Type B pancreatic cell (in vitro differentiated cells): ENCODE measurements at places on chromosomes 1 and 21. TPM values are rescaled to one million over a fixed set of nuclear protein-coding genes. Genes with fewer than 3 reads are reported as not detected.

DNA sequence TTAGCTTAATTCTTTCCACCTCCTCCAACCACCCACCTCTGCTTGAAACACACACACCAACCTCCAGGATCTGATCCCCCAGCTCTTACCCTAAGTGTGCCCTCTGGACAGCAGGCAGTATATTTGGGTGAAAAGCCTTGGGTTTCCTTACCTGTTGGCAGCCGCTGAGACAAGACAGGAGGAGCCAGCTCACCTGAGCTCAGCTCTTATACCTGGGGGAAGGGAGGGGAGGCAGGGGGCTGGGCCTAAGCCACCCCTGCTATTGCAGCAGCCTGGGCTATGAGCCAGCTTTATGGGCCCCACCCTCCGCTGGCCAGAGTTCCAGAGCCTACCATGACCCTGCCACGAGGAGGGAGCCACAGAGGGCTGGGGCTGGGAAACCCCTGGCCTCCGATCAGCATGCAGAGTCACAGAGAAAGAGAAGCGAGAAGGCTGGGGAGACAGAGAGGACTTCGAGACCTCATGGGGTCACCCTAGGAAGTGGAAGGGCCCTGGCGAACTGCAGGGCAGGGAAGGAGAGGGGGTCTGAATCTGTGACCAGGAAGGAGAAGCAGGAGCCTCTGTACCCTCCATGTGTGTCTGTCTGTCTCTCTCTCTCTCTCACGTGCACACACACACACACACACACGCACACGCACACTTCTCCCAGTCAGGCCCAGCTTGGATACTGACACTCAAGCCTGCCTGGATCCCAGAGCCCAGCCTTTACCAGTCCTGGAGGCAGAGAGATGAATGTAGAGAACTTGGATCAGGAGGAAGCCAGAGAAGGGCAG, at the start of gene S100A14:
Gene S100A14, minus strand, starts transcription at position 182 of the 773 bp plus-strand sequence. CDS start 467 bp downstream, outside the sequence.
- no peaks in the 10 kb centered on the region for H3K36me3 ChIP-seq
- peak within 1 kb of the TSS; percentile 85 for H3K4me3 ChIP-seq
- peaks cover 32% of the 10 kb centered on the region for H3K4me1 ChIP-seq
- no peaks in the 10 kb centered on the region for H3K27me3 ChIP-seq
- peak within 1 kb of the TSS; percentile 90 for H3K27ac ChIP-seq

DNA sequence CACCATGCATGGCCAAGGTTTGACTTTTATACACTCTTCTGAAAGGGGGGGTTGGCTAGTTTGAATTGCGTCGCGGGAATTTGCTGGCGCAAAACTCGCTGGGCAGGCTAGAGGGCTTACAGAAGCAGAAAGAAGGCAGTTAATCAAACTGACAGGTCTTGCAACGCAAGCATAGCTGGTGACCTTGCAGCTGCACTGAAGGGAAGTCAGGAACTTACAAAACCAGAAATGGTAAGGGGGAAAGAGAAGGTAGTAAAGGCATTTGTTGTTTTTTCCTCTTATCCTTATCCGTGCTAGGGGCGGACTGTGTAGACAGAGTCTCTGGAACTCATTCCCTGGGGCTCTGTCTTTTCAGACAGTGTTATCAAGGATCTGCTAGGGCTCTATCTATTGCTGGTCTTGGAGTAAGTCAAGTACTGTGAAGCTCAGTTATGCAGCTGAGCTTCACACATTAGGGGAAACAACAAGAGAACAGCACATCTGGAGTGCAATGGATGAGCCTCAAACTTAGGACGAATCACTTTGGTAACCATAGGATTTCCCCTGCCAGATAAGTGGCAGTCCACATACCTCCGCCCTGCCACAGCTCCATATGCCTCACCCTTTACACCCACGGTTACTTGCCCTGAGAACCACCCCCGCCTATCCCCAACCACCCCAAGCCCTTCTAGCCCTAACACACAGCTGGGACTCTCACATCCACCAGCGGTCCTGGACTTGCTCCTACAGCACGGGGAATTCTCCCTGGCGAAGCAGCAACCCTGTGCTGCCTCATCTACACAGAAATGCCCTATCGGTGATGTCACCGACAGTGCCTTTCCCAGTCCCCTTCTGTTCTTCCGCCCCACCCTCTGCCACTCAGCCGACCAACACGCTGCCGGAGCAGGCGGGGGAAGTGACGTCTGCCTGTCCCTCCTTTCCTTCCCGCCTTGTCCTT, 251.4 kb downstream of the FAM72C start:
- peak overlapping the region; percentile 97 for H3K27ac ChIP-seq
- peak overlapping the region; percentile 80 for H3K4me3 ChIP-seq
- no peaks in the 10 kb centered on the region for H3K4me1 ChIP-seq
- no peak for DNase-seq

DNA sequence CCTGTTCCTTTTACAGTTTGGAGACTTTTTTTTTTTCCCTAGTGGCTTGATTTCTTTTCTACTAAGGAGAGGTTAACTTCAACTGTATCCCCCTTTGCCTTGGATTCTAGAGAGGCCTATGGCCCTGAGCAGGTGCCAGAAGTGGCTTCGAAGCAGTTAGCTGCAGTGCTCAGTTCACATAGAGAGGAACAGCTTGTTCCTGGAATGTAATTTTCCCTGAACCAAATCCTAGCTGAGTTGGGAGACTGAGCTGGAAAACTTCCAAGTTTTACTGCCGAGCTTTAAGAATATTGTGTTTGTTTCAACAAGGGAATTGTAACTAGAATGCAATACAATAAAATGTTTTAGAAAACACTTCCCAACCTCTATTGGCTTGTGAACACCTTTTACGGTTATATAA, 17.5 kb downstream of the RD3 start:
- peaks cover 7% of the 10 kb centered on the region for H3K27me3 ChIP-seq
- DNase-seq = no peak
- no peak overlapping the region for H3K27ac ChIP-seq
- H3K36me3 ChIP-seq = no peaks in the 10 kb centered on the region

DNA sequence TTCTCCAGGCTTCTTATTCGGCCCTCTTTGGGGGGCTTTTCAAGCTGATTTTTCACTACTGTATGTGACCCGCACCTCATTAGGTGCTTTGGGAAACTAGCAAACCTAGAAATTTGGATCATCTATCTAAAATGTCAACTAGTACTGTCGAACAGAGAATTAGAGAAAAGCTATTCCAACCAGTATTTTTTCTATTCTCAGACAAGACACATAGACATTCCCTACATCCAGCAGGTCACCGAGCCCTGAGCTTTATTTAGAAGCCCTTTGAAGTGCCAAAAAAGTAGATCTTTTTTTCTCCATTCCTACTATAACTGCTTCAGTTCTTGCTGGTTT, 310 bp upstream of the SSR2 start:
- H3K36me3 ChIP-seq = peaks cover 23% of the 10 kb centered on the region
- peaks cover 19% of the 10 kb centered on the region for H3K4me1 ChIP-seq
- no peak for DNase-seq
- H3K27ac ChIP-seq = peak overlapping the region; percentile 89
- H3K27me3 ChIP-seq = no peaks in the 10 kb centered on the region

DNA sequence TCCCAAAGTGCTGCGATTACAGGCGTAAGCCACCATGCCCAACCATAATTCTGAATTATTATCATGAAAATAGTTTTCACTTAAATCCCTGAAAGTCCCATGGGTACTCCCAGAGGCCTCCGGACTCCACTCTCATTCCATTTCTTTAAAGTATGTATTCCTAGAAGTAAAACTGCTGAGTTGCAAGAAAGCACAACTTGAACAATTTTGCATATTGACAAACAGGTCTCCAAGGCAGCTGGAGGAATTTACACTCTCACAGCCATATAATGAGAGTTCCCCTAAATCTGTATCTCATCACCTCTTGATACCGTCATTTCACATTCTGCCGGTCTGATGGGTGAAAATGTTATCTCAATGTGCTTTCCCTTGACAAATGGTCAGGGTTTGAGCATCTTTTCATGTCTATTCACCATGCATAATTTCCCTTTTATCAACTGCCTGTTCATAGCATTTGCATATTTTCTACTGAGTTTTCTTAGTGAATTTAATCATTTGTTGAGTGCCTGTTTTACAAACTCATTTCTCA, 129.4 kb downstream of the SMYD3 start:
- no peak overlapping the region for H3K27ac ChIP-seq
- DNase-seq = no peak
- no peaks in the 10 kb centered on the region for H3K27me3 ChIP-seq

- H3K36me3 ChIP-seq = peaks cover 5% of the 10 kb centered on the region
- H3K27ac ChIP-seq = peak overlapping the region; percentile 48
- H3K4me1 ChIP-seq = peaks cover 17% of the 10 kb centered on the region
- no peak overlapping the region for H3K4me3 ChIP-seq
These were observed 53.2 kb downstream of the SPSB1 start for GRCh38 chr1:9345922-9346321.

- no peak overlapping the region for H3K4me3 ChIP-seq
- peaks cover 25% of the 10 kb centered on the region for H3K4me1 ChIP-seq
- no peak overlapping the region for H3K27ac ChIP-seq
- no peaks in the 10 kb centered on the region for H3K36me3 ChIP-seq
- H3K27me3 ChIP-seq = peaks cover 82% of the 10 kb centered on the region
These were observed 73.5 kb downstream of the RRAGC start for GRCh38 chr1:38786040-38786436.

GRCh38 chr1:228471762-228472398, 15.3 kb upstream of the RNF187 start:
- DNase-seq = no peak
- H3K36me3 ChIP-seq = no peaks in the 10 kb centered on the region
- H3K27ac ChIP-seq = no peak overlapping the region
- H3K4me3 ChIP-seq = no peak overlapping the region
- H3K27me3 ChIP-seq = peaks cover 49% of the 10 kb centered on the region

GRCh38 chr1:33180911-33181890, 642 bp downstream of the TRIM62 start:
- H3K27me3 ChIP-seq = peaks cover 3% of the 10 kb centered on the region
- H3K27ac ChIP-seq = peak overlapping the region; percentile 73
- peak overlapping the region; percentile 91 for H3K4me3 ChIP-seq
- no peaks in the 10 kb centered on the region for H3K36me3 ChIP-seq

DNA sequence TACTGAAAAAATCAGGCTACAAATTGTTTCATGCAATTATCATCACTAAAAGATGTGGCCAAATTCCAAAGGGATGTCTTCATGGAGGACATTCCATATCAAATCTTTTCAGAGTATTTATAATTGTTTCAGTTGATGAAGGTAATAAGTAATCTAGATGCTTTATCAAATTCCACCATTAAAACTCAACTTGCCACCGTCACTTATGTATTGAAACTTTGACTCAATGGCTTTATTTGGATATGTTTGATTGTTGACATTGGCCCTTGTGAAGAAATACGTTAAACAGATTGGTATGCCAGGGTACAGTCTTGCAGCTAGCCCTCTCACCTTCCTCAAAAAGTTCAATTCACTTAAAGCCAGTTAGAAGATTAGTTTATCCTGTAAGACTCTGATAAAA, 32.2 kb upstream of the PALMD start:
- no peak overlapping the region for H3K4me3 ChIP-seq
- peaks cover 6% of the 10 kb centered on the region for H3K4me1 ChIP-seq
- H3K27me3 ChIP-seq = no peaks in the 10 kb centered on the region
- no peaks in the 10 kb centered on the region for H3K36me3 ChIP-seq
- no peak overlapping the region for H3K27ac ChIP-seq

DNA sequence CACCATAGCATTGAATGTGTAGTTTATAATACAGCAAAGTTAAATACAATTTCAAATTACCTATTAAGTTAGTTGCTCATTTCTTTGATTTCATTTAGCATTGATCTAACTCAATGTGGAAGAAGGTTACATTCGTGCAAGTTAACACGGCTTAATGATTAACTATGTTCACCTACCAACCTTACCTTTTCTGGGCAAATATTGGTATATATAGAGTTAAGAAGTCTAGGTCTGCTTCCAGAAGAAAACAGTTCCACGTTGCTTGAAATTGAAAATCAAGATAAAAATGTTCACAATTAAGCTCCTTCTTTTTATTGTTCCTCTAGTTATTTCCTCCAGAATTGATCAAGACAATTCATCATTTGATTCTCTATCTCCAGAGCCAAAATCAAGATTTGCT, at the start of gene ANGPTL3:
Gene ANGPTL3, plus strand, starts transcription at position 240 of the 400 bp plus-strand sequence. Its CDS starts 47 bp downstream, at position 287.
- H3K27me3 ChIP-seq = no peaks in the 10 kb centered on the region
- DNase-seq = no peak
- H3K4me3 ChIP-seq = no peak within 1 kb of the TSS
- H3K4me1 ChIP-seq = no peaks in the 10 kb centered on the region
- H3K27ac ChIP-seq = no peak within 1 kb of the TSS

- H3K36me3 ChIP-seq = no peaks in the 10 kb centered on the region
- peaks cover 8% of the 10 kb centered on the region for H3K27me3 ChIP-seq
- no peak for DNase-seq
- H3K27ac ChIP-seq = no peak overlapping the region
- H3K4me3 ChIP-seq = no peak overlapping the region
These were observed 53.9 kb upstream of the RBM15 start for GRCh38 chr1:110285316-110285715.

GRCh38 chr1:100443811-100444571, 91.7 kb downstream of the CDC14A start:
- H3K4me3 ChIP-seq = peak overlapping the region; percentile 69
- peak overlapping the region; percentile 95 for H3K27ac ChIP-seq
- H3K36me3 ChIP-seq = peaks cover 11% of the 10 kb centered on the region
- DNase-seq = no peak
- H3K27me3 ChIP-seq = no peaks in the 10 kb centered on the region
- peaks cover 27% of the 10 kb centered on the region for H3K4me1 ChIP-seq

GRCh38 chr1:165439330-165439729, 5.6 kb downstream of the RXRG start:
- peaks cover 37% of the 10 kb centered on the region for H3K4me1 ChIP-seq
- no peak overlapping the region for H3K27ac ChIP-seq
- H3K36me3 ChIP-seq = no peaks in the 10 kb centered on the region
- H3K27me3 ChIP-seq = peaks cover 33% of the 10 kb centered on the region
- DNase-seq = no peak

DNA sequence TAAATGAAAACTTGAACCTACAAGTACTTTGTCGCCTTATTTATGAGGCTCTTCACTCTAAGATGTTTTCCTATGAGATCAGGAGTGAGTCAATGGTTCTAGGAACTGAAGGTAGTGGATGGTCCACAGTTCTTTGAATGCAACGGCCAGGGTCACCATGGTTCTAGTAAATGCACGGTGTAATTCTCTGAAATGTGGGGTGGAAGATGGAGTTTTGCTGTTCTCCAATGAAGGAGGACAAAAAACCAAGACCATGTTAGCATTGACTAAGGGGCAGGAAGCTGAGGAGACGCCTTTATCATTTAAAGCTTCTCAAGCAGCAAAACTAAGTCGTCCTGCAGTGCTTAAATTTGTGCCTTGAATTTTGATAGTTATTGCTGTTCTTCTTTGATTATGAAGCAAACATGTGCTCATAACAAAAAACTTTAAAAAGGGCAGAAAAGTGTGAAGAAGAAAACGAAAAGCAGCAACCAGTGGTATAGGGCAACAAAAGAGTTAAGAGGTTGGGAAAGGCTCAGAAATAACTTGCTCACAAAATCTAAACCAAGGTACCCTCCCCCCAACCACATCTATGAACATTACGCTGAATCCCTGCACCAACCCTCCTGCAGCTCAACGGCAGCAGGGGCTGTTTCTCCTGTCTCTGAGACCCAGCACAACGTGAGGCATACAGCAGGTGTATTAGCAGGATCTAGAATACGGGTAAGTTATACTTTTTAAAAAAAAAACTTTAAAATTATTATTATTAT, 85.0 kb downstream of the MRPL37 start:
- H3K4me3 ChIP-seq = peak overlapping the region; percentile 32
- H3K36me3 ChIP-seq = peaks cover 8% of the 10 kb centered on the region
- no peak for DNase-seq
- peaks cover 62% of the 10 kb centered on the region for H3K4me1 ChIP-seq
- H3K27me3 ChIP-seq = no peaks in the 10 kb centered on the region
- no peak overlapping the region for H3K27ac ChIP-seq

ST6GALNAC3 gene
- 3.8 and 24.7 TPM in 2 replicates for total RNA-seq

CLDN8 gene
- total RNA-seq = 2.5 and 12.4 TPM in 2 replicates

OSCP1 gene
- 12.4 and 15.3 TPM in 2 replicates for total RNA-seq

CHRM3 gene
- total RNA-seq = 2.4 and 2.7 TPM in 2 replicates

RHD gene
- not detected in 2 replicates for total RNA-seq

FAM43B gene
- total RNA-seq = 0.21 and 1.3 TPM in 2 replicates

PTAFR gene
- total RNA-seq = 0.48 and 0.95 TPM in 2 replicates

LEFTY1 gene
- total RNA-seq = 0.29 and 0.31 TPM in 2 replicates
